ENCODE measurements at places on chromosomes 13 and 19.

GRCh38 chr19:58382997-58383603, 2.3 kb upstream of the ZNF837 start:
- DNase-seq = no peak

DNA sequence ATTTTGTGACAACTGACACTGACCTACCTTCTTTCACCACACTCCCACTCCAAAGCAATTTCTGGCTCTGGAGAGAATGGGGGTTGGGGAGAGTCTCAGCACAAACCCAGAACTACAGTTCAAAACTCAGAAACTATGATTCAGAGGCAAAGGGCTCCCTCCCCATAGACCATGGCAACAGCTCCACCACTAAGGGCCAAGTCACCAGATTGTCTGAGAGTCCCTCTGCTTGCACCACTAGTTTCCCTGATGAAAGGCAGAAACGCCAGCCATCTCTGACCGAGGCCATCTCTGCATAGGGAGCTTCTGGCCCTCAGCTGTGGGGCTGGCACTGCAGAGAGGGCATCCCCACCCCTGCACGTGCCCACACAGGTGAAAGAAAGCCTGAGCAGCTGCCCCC, 112.4 kb upstream of the VSTM2B start:
- no peak for DNase-seq

DNA sequence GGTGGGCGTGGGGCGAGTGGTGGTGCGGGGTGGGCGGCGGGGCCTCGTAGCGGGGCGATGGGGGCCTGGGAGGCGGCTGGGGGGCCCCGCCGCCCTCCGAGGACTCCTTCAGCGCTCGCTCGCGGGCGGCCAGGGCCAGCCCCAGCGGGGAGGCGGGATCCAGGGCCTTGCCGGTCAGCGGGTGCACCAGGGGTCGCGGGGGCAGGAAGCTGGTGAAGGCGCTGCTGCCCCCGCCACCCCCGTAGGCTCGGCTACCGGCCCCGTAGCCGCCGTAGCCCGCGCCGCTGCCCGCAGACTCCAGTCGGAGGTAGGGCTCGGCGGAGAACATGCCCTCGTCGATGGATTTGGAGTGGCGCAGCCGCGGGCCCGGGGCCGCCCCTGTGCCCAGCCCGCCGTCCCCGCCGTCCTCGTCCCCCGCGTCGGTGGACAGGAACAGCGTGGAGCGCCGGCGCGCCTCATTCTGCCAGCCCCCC, 18.6 kb downstream of the C19orf81 start:
- no peak for DNase-seq

DNA sequence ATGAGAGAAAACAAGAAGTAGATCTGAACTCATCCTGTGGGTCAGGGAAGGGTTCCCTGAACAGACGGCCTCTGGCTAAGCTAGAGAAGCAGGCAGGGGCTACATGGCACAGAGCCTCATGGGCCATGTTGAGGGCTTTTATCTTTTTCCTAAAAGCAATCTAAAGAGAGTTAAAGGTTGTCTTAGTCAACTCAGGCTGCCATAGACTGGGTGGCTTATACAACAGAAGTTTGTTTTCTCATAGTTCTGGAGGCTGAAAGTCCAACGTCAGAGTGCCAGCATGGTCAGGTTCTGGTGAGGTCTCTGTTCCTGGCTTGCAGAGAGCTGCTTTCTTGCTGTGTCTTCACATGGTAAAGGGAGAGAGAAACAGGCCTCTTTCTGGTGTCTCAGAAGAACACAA, 2.9 kb upstream of the MBNL2 start:
- DNase-seq = no peak

DNA sequence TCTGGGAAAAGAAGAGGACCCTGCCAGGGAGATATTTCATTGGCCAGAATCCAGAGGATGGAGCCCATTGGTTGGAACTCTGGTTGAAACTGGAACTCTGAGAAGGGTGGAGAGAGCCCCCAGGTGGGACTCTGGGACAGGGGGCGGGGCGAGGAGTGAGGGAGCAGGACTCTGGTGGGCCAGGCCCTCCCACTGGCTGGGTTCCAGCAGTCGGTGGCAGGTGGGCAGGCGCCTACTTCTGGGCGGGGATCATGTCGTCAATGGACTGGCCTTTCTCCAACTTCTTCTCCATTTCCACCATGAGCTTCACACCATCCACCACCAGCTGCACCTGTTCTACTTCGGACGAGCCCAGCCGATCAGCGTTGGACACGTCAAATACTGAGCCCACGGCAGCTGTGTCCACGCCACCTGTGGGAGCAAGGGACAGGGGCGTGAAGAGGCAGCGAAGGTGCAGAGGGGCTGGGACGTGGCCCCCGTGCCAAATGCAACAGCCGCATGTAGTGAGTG, 16.1 kb downstream of the CKM start:
- no peak for DNase-seq
